ENCODE measurements at places on chromosomes 4 and X.

- DNase-seq = no peak
Measured at GRCh38 chr4:891747-892146, 40.4 kb downstream of the GAK start.

DNA sequence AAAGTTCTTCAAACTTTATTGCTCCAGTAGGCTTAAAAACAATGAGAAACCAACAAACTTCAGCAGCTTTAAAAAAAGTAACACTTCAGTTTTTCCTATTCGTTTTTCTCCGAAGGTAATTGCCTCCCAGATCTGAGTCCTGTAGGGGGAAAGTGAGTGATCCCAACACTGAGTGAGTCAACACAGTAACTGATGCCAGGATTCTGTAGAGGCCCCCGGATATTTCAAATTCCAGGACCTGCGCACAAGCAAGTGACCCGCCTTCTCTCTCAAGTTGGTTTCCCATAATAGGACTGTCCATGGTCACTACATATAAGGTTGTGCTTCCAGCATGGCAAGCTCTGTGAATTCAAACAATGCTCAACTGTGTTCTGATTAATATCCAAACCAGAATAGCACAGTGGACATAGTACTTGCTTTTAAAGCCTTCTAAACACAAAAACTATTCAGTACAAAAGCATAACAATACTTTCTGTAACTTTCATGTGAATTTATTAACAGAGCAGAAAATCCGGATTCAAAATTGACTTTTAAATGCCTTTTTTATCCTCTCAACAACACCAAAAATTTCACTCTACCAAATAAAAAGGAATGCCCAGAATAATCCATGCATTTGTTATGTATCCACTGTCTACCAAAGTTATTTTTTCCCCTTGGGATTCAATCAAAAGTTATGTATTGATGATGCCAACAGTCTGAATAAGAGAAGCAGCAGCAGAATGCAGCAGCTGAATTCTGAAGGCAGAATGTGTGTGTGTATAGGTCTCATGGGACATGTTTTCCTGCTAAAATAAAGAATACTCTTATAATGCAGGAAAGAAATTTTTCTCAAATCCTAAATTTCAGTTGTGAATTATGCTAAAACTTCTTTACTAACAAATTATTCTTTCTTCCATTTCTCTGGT is at the start of gene DMD:
Gene DMD, minus strand, starts transcription at position 194 of the 905 bp plus-strand sequence. CDS start 237 bp downstream, outside the sequence.
- DNase-seq = no peak

DNA sequence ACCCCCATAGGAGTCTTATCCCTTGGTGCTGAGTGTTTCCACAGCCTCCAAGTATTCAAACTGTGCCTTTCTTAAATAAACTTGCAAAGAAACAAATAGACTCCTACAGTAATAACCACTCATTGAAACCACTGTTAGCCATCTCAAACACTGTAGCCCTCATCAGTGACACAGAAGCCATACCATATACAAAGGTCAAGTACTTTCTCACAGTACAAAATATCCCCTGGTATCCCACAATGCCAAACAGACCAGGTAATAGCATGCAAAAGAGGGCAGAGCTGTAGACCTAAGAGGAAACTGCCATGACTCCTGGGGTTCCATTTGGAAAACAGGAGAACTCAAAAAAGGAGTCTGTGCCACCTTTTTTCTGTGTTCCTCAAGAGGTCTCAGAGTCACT is 173.8 kb upstream of the PPP1R2C start:
- no peak for DNase-seq

DNA sequence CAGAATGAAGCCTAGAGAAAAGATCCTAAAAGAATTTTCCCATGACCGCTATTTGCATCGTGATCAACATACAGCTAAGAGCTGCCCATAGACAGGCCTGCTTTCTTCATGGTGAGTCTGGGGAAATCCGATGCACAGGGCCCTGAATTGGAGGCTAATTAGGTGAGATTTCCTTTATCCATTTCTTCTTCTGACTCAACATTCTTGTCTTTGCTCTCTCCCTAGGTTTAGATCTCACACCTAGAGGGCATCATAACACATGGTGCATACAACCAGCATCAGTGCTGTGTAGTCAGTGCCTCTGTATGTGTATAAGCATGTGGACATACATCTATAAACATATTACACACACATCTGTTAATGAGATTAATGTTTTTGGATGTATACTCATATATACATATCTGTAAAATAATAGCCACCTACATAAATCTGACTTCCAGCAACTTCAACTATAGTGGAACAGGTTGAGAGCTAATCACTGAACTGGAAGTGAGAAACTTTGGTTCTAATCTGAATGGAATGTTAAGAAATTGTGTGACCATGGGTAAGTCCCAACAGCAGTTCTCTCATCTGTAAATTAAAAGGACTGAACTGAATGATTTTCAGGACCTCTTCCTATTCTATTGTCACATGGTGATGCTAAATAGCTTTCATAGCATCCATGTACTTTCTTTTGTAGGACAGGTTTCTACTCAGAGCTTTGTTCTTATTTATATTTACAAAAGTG is 17.5 kb downstream of the GATB start:
- DNase-seq = no peak

- DNase-seq = no peak
Measured at GRCh38 chr4:13992975-13993520, 365.5 kb upstream of the BOD1L1 start.

DNA sequence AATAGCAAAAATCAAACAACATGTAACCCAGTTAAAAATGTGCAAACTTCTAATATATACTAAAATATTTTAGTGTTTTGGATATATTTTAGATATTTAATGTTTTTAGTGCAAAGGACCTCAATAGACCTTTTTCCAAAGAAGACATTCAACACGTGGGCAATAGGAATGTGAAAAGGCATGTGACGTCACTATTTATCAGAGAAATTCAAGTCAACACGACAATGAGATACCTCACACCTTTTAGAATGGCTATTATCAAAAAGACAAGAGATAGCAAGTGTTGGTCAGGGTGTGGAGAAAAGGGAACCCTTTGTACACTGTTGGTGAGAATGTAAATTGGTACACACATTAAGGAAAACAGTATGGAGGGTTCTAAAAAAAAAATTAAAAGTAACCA is 115.6 kb upstream of the FAM47B start:
- no peak for DNase-seq

GRCh38 chr4:128337863-128338262 is 50.2 kb upstream of the PGRMC2 start:
- DNase-seq = no peak

- DNase-seq = peak; percentile 20
Measured at GRCh38 chr4:81757691-81758090, 286.0 kb upstream of the RASGEF1B start.

GRCh38 chr4:6953751-6954380 is 44.2 kb downstream of the TBC1D14 start:
- DNase-seq = no peak

GRCh38 chr4:143420227-143420626 is 83.6 kb downstream of the GAB1 start:
- DNase-seq = no peak

DNA sequence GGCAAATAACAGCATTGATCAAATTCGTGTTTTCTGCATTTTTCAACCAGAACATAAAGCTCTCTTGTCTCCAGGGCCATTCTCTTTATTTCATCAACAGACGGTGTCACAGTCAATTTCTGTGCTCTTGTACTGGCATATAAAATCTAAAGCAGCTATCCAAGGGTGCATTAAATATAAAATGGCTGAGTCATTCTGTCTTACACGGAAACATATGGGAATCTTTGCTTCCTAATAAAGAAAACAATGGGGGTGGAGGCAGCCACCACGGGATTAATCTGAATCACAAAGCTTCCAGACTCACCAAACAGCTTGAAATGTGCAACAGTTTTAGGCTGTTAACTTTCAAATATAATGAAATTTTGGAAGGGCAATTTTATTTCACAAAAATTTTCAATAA is 132.6 kb downstream of the IL15 start:
- DNase-seq = no peak

DNA sequence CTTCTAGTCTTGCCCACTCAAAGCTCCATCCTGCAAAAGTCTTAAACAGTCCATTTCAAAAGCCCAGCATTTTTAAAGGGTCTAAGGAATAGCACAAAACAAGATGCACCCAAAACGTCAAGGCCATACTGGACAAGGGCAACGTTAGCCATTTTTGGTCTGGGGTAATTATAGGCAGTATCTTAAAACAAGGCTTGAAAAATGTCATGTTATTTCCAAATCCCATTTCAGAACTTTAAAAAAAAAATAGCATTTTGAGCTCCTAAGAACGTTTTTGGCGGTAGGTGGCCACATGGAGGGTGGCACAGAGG is 584 bp upstream of the TMEM165 start:
- no peak for DNase-seq

DNA sequence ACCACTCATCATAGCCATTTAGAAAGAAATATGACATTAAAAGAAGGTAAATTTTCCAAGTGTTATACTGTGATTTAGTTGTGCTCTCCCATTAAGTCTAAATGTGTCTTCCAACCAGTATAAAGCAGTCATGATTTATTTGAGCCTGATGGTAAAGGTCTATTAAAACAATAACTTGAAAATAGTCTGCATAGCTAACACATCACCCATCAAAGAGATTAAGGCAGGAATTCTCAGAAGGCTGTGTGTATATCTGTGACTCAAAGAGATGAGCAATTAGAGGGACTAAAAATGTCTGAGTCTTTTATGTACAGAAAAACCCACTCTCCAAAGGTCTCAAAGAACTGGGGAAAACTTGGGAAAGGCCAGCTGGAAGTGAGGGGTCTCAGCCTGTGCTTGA is 70.3 kb upstream of the IQCM start:
- DNase-seq = no peak

DNA sequence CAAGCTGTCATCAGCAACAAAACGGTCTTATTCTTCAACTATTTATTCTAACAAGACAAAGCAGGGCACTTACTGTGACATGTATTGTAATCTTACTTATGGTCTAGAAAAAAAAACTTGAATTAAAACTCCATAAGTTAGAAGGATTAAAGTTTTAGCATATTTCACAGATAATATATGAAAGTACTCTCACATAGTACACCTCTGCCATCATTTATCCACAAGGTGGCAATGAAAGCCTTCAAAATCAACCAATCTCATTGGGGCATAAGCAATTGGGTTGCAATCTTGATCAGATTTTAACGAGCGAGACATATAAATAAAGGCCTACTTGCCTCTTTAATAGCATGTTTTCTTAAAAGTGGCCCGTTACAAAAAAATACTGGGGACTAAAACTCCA is 1382.9 kb downstream of the FAM133A start:
- no peak for DNase-seq

- peak; percentile 29 for DNase-seq
Measured at GRCh38 chr4:139015948-139016471, 429 bp downstream of the NOCT start.

- DNase-seq = no peak
Measured at GRCh38 chr4:120052856-120053255, 13.8 kb downstream of the MAD2L1 start.

- DNase-seq = no peak
Measured at GRCh38 chr4:13701937-13702446, 74.5 kb upstream of the BOD1L1 start.

GRCh38 chr4:16205298-16206164 is 20.7 kb downstream of the TAPT1 start:
- DNase-seq = no peak

- DNase-seq = no peak
Measured at GRCh38 chrX:148024425-148025148, 43.5 kb downstream of the FMR1NB start.

- no peak for DNase-seq
Measured at GRCh38 chr4:80371046-80371445, 35.5 kb downstream of the CFAP299 start.

GRCh38 chr4:23890369-23891063 is 669 bp upstream of the PPARGC1A start:
- no peak for DNase-seq

DNA sequence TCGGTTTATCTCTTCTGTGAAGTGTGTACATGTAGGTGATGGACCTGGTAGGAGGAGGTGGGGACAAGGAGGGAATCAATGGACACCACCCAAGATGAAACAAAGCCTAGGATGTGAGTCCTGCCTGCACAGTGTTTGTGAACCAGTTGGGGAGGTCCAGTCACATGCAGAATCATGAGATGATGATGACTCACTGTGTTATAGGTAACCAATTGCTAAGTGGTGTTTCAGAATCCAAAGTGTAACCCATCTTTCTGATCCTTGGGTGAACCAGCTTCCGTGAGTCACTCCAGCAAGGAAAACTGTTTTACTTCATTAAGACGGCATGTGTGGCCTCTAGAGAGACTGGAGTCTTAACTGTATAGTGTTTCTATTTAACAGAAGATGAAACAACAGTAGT is 57.9 kb upstream of the HPF1 start:
- no peak for DNase-seq

DNA sequence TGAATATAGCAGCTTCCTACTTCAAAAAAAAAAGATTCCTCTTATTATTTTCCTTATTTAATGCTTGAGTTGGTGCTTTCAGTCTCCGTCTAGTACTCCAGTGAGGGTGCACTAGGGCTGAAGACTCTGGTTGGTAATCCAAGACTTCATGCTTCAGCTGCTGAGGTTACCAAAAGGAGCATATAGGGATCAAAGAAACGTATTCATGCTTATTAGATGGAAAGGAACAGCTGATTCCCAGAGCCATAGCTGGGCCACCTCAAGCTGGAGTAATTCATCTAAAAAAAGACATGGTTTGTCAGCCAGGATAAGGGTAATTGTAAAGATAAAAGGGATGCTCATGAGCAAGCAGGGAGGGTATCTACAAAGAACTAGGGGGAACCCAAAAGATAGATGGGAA is 131.7 kb upstream of the FAM47B start:
- DNase-seq = no peak

GRCh38 chr4:180150818-180151217 is 2092.4 kb upstream of the TENM3 start:
- no peak for DNase-seq

DNA sequence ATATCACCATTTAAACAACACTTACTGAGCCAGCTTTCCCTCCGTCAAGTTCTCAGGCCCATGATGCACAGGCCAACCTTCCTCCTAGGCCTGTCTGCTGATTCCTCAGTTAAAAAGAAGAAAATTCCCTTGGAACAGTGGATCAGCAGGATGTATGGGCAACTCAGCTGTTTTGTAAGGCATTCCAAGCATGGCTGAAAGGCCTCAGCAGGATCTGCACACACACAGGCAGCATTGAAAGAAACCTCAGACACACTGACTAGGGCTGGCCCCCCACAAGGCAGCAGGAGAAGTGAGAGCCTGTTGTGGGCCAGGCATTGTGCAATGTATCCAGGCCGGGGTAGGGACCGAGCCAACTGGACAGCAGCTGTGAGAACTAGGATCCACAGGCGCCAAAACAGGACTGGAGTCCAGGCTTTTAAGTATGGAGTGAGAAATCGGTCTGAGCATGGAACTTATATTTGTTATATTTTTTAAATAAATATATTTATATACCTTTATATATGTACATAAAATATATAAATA is 171.4 kb downstream of the NWD2 start:
- DNase-seq = no peak

DNA sequence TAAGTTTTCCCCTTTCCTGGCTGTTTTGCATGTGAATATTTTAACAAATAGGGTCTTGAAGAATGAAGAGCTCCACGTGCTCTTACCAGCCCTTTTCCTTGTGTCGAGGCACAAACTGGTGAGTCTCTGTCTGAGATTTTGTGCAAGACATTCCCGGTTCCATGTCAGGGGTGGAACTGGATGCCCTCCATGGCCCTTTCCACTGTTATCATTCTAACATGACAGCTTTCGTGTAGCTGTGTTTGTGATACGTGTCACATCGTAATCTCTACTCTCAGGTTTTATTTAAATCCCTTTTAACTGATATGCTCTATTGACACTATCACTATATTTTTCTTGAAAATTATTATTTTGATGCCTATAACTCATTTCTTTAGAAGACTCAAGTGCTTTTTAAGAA is 130.4 kb downstream of the SORBS2 start:
- DNase-seq = no peak
